Forelimb muscle (tissue), 1 donor: ENCODE measurements at places on chromosomes 1 and 21. TPM values are rescaled to one million over a fixed set of nuclear protein-coding genes. Genes with fewer than 3 reads are reported as not detected.

Gene ACTN2
- 2,397 TPM for polyA plus RNA-seq

GRCh38 chr1:36133484-36133883, 8.5 kb upstream of the COL8A2 start:
- DNase-seq, result no peak

DNA sequence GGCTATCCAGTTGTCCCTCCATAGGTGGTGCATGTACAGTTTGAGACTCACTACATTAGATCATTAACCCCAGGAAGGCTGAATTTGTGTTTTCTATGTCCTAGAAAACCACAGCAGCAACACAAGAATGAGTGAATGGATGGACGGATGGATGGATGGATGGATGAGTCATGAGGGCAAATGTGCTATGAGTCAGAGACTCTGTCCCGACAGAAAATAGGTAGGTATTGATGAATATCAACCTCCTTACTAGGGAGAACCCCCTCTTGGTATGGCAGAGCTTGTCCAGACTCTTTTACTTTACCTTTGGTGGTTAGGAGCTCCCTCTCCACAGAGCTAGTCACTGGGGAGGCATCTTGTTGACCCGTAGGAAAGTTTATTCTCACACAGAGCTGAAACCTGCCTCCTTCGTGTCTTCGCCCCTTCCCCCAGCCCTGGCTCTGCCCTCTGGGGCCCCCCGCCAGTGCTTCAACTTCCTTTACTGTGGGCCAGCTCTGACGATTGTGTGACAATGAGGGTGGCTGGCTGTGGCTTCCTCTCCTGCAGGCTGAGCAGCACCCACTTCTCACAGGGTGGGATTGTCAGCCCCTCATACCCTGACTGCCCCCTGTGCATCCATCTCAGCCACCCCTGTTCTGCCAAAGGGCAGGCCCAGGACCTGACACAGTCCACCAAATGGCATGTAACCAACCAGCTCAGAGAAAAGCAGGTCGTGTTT, 145.2 kb downstream of the FOXD2 start:
- DNase-seq, result no peak

- no peak for DNase-seq
Measured at GRCh38 chr1:94001397-94002045, 92.3 kb upstream of the GCLM start.
